ENCODE measurements at places on chromosomes 4 and X.

DNA sequence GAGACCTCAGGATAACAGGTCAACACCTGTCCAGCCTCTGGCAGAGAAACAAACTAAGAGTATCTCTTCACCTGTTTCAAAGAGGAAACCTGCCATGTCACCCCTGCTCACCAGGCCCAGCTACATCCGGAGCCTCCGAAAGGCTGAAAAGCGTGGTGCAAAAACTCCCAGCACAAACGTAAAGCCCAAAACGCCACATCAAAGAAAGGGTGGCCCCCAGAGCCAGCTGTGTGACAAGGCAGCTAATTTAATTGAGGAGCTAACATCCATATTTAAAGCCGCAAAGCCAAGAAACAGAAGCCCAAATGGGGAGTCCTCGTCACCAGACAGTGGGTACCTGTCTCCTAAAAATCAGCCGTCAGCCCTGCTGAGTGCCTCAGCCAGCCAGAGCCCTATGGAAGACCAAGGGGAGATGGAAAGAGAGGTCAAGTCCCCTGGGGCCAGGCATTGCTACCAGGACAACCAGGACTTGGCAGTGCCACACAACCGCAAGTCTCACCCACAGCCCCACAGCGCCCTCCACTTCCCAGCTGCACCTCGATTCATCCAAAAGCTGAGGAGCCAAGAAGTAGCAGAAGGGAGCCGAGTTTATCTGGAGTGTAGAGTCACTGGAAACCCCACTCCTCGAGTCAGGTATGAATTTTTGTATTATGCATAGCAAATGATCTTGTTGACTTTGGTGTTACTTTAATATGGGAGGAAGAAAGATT, 15.1 kb downstream of the PALLD start:
- peak; percentile 41 for DNase-seq

- no peak for DNase-seq
Observed at GRCh38 chrX:138018145-138018799, 452.3 kb downstream of the ZIC3 start.

- DNase-seq, result no peak
Observed at GRCh38 chr4:120078216-120078615, 11.6 kb upstream of the MAD2L1 start.

DNA sequence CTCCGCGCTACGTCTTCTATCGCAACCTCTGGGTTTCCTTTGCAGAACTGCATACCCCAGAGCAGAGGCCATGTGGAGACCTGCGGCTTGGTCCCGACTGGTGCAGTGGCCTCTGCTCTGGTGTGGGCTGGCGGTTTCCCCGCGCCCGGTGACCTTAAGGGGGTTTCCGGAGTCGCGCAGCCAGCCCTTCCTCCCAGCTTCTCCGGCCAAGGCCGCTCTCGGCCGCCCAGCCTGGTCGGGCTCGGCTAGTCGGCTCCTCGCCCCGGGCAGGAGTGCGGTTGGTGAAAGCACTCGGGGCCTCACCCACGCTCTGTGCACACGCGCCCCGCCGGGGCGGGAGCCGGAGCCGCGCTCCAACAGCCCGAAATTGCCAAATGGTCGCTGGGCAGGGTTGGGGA, 84.9 kb downstream of the BCOR start:
- DNase-seq, result no peak

- DNase-seq, result no peak
Observed at GRCh38 chr4:46274717-46275116, 115.2 kb downstream of the GABRA2 start.

- DNase-seq, result no peak
Observed at GRCh38 chrX:107691024-107691448, 62.7 kb downstream of the PRPS1 start.

GRCh38 chrX:106931831-106932491, 11.8 kb downstream of the CLDN2 start:
- no peak for DNase-seq

GRCh38 chr4:11438647-11439046, 10.0 kb upstream of the HS3ST1 start:
- no peak for DNase-seq

- DNase-seq, result no peak
Observed at GRCh38 chrX:150058728-150059127, 120.4 kb upstream of the EOLA2 start.

- no peak for DNase-seq
Observed at GRCh38 chr4:144402176-144402575, 243.8 kb upstream of the HHIP start.

- DNase-seq, result no peak
Observed at GRCh38 chrX:20712811-20713210, 446.1 kb upstream of the RPS6KA3 start.

- no peak for DNase-seq
Observed at GRCh38 chr4:169120624-169121023, 110.6 kb upstream of the CBR4 start.

DNA sequence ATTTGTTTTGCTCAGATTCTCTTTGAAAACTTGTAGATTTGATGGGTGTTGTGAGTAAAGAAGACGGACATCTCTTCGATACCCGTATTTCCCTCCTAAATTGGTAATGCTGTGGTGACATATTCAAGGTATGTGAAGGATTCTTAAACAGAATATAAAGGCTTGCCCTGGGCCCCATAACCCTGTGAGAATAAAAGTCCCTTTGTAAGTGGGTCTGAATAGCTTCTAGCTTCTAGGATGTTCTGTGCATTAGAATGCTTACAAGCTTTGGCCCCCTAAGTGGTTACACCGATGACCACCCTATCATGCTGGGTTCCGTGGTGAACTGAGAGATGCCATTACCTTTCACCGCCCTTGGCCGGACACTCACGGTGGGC, 574 bp upstream of the MOB1B start:
- DNase-seq, result no peak

DNA sequence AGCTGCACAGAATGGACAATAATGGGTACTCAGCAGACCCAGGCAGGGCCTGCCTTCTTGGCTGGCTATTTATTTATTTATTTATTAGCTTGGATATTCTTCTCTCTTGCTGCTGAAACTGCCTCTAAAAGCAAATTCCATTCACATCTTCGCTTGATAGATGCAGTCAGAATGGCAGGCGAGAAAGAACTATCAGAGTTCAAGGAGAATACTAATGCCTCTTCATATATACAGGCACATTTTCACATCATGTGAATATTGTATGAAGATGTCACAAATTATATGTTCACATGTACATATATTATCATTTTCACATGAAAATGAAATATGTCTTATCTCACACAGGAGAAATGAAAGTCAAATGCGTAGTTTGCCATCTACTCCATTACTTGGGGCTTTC, 479.7 kb upstream of the ATOH1 start:
- DNase-seq, result no peak

- no peak for DNase-seq
Observed at GRCh38 chrX:123740536-123740935, 7.7 kb upstream of the THOC2 start.

DNA sequence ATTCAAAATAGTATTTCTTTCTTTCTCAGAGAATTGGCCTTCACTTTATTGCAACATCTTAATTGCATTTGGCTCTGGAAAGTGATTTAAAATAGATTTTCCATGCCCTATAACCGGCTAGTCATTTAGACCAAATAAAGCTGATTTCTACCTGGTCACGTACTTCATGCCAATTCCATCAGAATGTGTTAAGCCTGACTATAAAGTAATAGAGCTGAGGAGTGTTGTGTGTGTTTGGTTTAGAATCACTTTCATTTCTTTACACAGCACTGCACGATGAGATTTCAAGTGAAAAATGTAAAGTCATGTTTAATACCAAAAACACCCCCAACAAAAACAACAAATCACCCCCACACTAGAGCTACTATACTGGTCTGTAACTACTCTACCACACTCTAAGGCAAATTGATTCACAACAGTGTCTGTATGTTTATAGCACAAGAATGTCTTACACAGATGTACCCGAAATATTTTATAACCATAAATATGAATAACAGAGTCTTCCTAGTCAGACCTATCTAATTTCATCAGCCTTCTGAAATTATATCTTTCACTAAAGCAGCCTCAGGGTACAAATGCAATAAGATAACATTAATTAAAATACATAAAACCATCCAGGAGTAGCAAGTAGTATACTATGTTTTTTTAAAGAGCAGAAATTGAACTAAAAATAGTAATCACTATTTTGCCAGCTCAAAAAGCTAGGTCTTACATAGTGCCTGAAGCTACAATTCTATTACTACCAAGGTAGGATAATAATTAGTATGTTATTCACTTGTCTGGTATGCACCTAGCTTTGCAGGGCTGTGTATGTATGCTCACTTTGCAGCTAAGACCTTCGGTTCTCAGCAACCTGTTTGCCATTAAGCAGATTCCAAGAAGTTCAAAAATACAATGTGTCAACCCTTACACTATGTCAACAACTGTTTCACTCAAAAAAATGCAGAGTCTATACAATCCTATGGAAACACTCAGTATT, 28.4 kb downstream of the APBB2 start:
- no peak for DNase-seq

DNA sequence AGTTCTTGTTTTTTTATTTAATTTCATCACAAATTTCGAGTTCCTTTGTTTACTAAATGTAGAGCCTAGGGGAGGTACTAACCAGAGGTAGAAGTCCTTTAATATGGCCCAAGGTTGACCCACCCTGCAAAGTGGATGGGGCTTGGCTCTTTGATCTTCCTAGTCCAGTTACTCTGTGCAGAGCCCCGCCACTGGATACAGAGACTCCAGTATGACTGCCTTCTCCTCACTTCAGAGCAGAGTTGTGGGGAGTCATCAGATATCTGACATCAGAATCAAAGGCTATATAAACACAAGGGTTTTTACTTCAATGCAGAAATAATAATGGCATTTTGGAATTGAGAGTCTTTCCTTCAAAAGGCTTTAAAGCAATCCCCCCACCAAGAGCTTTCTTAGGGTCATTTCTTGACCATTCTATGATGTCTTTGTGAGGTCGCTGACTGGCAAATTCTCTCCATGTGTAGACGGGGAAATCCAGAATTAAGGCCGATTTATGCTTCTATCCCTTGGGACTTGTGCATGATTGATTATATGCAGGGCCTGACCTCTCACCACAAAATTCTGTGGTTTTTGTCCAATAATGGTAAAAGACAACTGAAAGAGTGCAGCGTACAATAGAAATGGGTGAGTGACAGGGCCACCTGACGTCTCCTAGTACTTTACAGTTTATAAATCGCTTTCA, 88.3 kb upstream of the CITED1 start:
- DNase-seq, result no peak

DNA sequence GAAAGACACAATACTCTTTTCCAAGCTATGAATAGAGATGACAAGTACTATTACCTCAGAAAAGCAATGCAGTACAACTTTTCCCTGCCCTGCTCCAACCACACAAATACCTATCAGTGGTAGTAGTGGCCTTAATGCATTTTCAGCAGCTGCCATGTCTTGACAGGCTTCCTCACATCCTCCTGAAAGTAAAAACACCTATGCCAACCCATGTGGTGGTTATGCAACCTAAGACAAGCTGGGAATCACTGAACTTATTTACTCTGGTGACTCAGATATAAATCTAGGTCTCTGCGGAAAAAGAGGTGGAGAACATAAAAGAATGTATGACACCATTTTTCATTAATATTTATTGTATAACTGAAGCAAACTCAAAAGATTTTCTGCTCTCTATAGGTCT, 14.5 kb downstream of the WDFY3 start:
- no peak for DNase-seq
